ENCODE measurements at places on chromosomes 4 and X.

GRCh38 chr4:140808256-140808655 lies 52.1 kb upstream of the TBC1D9 start:
- no peak for DNase-seq

GRCh38 chr4:88967883-88968331 lies 89.1 kb downstream of the FAM13A start:
- no peak for DNase-seq

- no peak for DNase-seq
These were observed 166.1 kb downstream of the LRBA start for GRCh38 chr4:150849016-150849415.

- peak; percentile 46 for DNase-seq
These were observed 9.6 kb upstream of the INTU start for GRCh38 chr4:127622921-127623796.

- no peak for DNase-seq
These were observed 265.7 kb upstream of the FAM241A start for GRCh38 chr4:111879539-111879938.

DNA sequence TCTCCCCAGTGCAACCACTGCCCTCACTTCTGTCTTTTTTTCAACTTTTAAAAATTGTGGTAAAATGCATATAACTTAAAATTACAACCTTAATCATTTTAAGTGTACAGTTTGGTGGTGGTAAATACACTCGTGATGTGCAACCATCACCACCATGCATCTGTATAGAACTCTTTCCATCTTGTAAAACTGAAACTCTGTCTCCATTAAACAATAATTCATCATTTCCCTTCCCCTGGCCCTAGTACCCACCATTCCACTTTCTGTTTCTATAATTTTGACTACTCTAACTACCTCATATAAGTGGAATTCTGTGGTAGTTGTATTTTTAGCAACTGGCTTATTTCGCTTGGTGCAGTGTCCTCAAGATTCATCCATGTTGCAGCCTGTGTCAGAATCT lies 6.8 kb upstream of the CTBP1 start:
- no peak for DNase-seq

DNA sequence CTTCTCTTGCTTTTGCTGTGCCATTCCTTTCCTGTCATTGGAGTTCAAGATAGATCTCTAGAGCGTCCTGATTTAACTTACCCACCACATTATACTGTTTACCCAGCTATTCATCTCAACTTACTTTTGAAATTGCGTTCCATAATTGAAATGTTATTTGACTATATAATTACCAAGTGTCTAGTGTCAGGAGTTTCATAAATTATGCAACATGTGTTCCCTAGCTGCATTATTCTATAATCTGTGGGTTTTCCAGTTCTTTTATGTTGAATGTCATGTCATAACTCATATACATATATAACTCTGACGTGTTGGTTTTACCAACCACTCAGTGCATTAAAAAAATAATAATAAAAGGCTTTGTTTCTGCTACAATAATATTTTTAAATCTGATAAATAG lies 285.9 kb upstream of the ARSJ start:
- DNase-seq = no peak

GRCh38 chr4:40990236-40990898 lies 224.0 kb downstream of the APBB2 start:
- no peak for DNase-seq

GRCh38 chr4:11881947-11882346 lies 453.3 kb upstream of the HS3ST1 start:
- no peak for DNase-seq

- no peak for DNase-seq
These were observed 51.1 kb downstream of the KLF3 start for GRCh38 chr4:38715050-38715449.

DNA sequence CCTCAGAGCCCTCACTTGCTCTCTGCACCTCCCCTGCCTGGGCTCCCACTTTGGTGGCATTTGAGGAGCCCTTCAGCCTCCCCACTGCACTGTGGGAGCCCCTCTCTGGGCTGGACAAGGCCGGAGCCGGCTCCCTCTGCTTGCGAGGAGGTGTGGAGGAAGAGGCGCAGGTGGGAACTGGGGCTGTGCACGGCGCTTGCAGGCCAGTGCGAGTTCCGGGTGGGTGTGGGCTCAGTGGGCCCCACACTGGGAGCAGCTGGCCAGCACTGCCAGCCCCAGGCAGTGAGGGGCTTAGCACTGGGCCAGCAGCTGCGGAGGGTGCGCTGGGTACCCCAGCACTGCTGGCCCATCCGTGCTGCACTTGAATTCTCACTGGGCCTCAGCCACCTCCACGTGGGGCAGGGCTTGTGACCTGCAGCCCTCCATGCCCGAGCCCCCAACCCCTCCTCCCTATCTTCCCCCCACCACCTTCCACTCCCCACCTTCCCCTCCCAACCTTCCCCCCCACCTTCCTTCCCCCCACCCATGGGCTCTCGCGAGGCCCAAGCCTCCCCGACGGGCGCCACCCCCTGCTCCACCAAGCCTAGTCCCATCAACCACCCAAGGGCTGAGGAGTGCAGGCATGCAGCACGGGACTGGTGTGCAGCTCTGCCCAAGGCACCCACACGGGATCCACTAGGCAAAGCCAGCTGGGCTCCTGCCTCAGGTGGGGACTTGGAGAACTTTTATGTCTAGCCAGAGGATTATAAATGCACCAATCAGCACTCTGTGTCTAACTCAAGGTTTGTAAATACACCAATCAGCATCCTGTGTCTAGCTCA lies 113.5 kb upstream of the BEND4 start:
- no peak for DNase-seq

DNA sequence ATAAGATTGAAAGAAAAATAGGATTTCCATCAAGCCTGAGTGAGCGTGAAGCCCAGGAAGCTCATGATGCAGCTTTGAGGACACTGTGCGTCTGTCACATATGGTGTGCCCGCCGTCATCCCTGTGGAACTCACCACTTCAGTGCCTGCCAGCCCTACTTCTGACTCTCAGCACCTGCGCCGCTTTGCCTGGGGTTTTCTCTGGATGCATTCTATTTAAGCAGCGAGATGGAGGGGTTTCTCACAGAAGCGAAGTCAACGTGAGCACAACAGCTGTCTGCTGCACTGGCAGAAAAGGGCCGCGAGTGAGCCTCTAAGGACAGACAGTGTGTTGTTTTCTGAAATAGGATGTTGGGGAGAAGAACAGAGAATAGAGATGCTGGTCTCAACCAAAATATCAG lies 6.2 kb upstream of the TMEM128 start:
- DNase-seq = no peak

GRCh38 chr4:180960743-180961401 lies 1282.3 kb upstream of the TENM3 start:
- no peak for DNase-seq

- DNase-seq = no peak
These were observed 133.1 kb downstream of the JADE1 start for GRCh38 chr4:128942607-128943006.

GRCh38 chr4:185966997-185967775 lies 101.8 kb upstream of the TLR3 start:
- no peak for DNase-seq

DNA sequence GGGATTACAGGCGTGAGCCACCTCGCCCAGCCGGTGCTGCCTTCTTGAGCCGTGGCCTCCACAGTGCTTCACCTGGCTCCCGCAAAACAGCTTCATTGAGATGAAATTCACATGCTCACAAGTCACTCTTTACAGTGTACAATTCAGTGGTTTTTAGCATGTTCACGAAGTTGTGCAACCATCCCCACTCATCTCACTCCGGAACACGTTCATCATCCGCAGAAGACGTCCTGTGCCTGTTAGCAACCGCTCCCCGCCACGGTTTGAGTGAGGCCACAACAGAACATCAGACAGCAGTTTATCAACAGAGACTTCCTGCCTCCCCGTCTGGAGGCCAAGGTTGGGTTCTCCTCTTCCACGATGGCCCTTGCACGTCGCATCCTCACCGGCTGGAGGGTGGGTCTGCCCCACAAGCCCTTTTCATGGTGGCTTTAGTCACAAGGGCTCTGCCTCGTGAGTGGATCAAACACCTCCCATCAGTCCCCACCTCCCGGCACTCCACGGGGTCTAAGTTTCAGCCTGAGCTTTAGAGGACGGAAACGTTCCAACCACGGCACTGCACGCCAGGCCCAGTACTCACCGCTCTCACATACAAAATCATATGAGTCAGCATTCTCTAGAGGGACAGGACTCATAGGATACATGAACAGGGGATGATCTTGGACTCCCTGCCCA lies 29.6 kb upstream of the SPON2 start:
- DNase-seq = no peak

GRCh38 chrX:153410373-153410772 lies 899 bp upstream of the ZFP92 start:
- DNase-seq = no peak

- DNase-seq = no peak
These were observed 46.9 kb upstream of the YTHDC1 start for GRCh38 chr4:68396756-68397155.

GRCh38 chr4:6848717-6849305 lies 60.8 kb upstream of the TBC1D14 start:
- DNase-seq = no peak

GRCh38 chrX:144801786-144802185 lies 445.5 kb upstream of the SPANXN1 start:
- DNase-seq = no peak

- DNase-seq = no peak
These were observed 425.9 kb downstream of the TMA16 start for GRCh38 chr4:163920426-163920825.

DNA sequence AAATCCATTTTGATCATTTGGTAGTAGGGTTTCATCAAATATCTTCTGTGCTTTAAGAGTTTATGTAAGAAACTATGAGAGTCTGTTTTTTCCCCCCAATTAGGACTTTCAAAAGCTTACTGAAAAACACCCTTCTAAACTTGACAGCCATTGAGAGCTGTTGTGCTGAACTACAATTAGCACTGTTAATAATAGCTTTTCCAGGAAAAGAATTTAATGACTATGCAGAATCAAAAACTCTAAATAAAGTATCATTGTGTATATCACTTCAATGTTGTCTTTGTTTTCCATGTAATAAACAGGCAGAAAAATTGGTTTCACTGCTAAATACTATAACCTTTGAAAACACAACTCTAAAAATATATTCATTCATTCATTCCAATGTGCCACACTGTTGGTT lies 121.4 kb upstream of the PDE5A start:
- no peak for DNase-seq

GRCh38 chr4:138226351-138226750 lies 15.8 kb downstream of the SLC7A11 start:
- DNase-seq = no peak

Data from progenitor cell of endocrine pancreas (in vitro differentiated cells).